Fibroblast of skin of right quadriceps (primary cell): ENCODE measurements at places on chromosomes 2 and 18.

- DNase-seq = no peak
Observed at GRCh38 chr18:59087391-59087790, 52.3 kb upstream of the SEC11C start.

DNA sequence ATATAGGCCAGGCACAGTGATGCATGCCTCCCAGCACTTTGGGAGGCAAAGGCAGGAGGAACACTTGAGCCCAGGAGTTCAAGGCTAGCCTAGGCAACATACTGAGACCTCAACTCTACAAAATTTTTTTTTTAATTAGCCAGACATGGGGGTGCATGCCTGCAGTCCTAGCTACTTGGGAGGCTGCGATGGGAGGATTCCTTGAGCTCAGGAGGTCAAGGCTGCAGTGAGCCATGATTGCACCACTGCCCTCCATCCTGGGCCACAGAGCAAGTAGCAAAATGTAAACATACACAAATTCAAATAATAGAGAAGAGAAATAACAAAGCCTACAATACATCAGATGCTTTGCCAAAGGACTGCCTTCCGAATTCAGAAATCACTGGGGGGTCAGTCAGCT is 7.0 kb upstream of the SP3 start:
- no peak for DNase-seq

- DNase-seq = no peak
Observed at GRCh38 chr2:15678909-15679308, 87.2 kb downstream of the DDX1 start.

- DNase-seq = peak; percentile 35
Observed at GRCh38 chr2:238845583-238846377, 2.1 kb upstream of the TWIST2 start.

GRCh38 chr2:136051001-136051724 is 65.7 kb upstream of the DARS1 start:
- no peak for DNase-seq

DNA sequence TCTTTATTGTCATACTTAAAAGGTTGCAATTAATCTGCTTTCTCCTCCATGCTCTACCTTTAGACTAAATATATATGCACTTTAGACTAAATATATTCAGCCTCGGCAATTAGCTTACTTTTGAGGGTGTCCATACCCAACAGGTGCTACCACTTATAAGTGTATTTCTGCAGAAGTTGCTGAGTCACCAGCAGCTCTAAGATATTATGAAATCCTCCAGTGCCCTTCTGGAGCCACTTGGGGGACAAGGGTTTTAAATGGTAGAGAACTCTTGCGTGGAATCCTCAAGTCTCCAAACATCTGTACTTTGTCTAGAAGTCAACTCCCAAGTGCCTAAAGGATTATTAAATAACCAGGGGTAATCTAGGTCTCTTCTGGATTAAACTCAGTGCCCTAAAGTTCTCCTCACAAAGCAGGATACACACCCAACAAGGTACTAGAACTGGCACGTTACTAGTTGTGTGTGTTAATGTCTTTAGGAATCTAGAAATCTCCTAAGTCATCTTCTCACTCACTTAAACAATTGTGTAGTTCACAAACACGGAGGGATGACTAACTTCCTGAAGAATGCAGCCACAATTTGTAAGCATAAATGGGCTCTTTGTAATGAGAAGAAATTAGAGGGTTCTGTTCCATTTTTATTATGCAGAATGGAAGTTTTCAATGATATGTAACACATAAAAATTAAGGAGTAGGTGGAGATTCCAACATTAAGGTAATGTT is 159.7 kb downstream of the CD226 start:
- peak; percentile 70 for DNase-seq

GRCh38 chr2:121130301-121130850 is 154.6 kb downstream of the TFCP2L1 start:
- no peak for DNase-seq

DNA sequence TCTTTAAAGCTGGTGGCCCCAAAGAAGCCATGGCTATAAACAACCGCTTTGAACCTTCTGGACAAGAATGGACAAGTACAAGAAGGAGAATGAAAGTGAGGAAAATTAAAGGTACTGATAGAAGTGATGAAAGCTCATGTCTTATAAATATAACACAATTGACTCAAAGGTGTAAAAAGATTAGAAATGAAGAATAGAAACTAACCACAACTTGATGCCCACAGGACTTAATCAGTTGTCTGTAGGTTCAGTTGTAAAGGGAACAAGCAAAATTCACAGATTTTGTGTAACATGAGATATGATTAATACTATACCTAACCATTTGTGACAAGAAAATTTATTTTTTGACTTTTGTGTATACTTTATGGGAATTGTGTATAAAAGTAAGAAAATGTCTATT is 135.7 kb downstream of the NUP35 start:
- no peak for DNase-seq

DNA sequence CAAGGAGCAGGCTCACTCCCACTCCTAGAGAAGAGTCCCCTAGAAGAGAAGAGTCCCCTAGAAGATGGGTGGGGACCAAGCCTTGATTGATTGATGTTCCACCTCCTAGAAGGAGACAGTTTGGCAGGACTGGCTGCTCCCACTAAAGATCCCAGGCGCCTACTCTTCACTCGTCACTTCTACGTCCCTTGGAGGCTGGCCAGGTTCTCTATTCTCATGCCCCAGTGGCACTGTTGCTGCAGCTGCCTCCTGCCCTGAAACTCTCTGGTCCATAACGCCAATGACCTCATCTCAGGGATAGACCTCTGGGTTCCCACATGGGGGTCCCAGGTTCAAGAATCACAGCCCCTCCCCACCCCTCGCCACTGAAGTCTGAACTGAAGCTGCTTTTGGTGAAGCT is 2.5 kb upstream of the SP140L start:
- DNase-seq = no peak

DNA sequence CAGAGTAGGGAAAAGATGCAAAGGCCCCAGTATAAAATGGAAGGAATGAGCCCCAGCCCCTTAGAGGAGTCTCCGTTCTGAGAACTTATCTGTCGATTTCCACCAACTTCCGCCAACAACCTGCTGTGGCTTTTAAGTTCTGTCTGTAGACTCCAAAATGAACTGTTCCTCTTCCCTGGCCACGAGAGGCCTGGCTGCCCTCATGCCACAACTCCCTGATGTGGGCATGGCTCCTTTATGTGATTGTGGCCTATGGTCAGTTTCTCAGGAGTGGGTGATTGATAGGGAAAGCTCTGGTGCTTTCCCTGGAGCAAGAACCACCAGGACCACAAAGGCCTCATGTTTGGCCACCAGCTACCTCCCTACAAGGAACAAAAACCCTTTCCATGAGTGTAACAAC is 18.8 kb upstream of the CD207 start:
- no peak for DNase-seq

- peak; percentile 22 for DNase-seq
Observed at GRCh38 chr18:64037812-64038414, 68.0 kb downstream of the SERPINB8 start.

DNA sequence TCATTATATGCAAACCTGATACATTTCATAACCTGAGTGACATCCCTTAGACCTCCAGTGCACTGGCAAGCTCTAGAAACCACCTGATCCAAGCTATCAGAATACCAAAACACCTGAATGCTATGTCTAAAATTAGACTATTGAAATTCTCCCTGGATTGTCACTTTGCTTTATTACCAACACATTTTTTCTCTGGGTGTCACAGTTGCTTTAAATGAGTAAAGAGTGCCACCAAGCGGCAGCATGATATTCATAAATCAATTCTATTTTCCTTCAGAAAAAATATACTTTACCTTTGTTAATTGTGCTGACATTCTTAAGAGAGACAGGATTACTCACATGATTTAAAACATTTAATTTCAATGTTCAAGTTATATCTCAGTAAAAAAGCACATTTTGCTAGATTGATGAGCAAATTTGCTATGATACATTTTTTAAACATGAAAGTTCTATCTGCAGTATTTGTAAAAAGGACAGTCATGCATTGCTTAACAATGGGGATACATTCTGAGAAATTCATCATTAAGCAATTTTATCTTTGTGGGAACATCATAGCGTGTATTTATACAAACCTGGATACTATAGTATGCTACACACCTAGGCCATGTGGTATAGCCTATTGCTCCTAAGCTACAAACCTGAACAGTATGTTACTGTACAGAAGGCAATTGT is 338.4 kb upstream of the SLC39A10 start:
- peak; percentile 52 for DNase-seq

- DNase-seq = no peak
Observed at GRCh38 chr2:173271135-173271534, 83.5 kb upstream of the CDCA7 start.

DNA sequence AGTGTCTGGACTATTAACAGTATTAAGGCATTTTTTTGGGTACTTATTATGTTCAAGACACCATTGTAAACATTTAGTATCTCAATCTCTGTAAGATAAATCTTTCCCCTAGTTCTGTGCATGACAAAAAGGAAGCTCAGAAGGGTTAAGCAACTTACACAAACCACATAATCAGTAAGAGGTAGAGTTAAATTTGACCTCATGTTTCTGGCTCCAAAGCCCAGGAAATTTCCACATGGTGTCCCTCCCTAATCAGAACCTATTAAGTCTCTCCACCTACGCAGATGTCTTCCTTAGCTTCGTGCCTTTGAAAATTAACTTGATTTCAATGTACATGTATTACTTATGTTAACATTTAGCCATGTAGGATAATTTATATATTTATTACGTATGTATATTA is 2.0 kb downstream of the MFSD6 start:
- no peak for DNase-seq

GRCh38 chr2:39778233-39778632 is 825 bp downstream of the THUMPD2 start:
- DNase-seq = no peak

DNA sequence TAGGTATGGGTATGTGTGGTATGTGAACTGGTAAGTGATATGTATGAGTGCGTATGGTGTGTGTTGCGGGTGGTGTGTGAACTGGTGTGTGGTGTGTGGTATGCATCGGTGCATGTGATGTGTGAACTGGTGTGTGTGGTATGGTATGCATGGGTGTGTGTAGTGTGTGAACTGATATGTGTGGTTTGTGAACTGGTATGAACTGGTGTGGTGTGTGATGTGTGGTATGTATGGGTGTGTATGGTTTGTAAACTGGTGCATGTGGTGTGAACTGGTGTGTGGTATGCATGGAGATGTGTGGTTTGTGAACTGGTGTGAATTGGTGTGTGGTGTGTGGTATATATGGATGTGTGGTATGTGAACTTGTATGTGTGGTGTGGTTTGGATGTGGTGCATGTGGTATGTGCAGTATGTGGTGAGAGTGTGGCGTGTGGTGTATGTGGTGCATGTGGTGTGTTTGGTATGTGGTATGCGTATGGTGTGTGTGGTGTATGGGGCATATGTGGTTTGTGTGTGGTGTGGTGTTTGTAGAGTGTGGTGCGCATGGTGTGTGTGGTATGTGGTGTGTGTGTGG is 208.9 kb upstream of the TNP1 start:
- no peak for DNase-seq

- DNase-seq = peak; percentile 38
Observed at GRCh38 chr2:229348128-229348527, 77.0 kb upstream of the PID1 start.

- DNase-seq = peak; percentile 54
Observed at GRCh38 chr2:134244086-134244485, 9.8 kb upstream of the MGAT5 start.

DNA sequence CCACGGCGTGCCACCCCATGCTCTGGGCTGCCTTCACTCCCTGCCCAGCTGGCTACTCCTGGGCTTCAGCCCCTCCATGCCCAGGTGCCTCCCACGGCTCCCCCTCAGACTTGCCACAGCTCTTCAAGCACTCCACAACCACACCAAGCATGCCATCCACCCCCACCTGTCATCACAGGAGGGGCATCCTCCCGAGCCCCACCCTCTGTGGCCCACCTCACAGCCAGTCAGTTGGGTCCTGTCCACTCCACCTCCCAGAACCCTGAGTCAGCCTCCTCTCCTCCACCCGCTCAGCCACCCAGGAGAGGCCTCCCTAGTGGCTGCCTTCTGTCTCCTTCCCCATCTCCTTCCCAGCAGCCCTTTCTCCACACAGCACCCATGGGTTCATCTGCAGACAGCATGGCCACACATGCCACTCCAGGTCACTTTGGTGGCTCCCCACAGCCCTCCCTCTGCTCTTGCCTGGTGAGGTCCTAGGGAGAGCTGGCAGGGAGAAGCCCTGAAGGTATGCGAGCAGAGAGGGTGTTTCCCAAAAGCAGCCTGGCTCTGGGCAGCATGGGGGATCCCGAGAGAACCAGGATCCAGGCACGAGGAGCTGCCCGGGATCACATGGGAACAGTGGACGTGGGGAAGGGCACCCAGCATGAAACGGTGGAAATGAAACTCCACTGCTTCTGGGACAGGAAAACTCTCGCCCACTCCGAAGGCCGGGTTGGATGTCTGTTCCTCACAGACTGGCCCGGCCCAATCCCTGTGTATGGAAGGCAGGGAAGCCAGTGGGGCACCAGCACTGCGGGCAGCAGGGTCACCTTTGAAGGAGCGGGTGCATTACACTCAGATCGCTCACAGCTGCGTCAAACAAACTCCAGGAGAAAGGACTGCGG is 2.7 kb downstream of the LIMS2 start:
- no peak for DNase-seq

DNA sequence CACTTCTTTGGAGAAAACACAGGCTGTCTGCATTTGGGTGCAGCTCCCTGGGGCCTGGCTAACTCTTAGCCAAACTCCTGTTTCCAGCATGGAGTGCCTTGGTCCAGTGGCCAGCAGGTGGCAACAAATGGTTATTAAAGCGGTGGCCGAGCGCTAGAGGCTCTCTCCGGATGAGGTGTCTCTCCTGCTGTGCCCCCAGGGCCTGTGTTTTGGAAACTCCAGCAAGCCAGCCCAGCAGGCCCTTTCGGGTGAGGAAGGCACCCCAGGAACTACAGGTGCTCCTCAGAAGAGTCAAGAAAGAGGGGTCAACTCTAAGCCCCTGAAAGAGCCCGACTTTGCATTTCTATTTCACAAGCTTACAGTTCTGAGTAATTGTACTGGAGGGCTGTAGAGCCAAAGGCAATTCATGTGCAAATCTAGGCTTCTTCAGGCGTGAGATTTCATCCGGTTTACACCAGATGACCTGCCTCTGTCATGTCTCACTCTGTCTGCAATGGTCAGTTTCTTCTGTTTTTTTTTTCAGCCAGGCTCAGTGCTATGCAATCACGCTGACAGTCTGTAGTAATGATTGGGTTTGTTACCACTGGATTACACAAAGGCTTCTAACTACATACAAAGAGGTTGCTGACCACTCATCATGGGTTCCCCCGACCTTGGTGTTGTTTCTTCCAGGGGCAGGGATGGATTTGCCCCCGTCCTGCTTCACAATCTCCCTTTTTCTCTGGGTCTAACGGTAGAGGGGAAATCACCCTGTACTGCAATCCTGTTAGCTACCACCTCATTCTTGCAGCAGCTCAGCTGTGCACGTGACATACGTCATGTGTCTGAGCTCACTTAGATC is 7.6 kb upstream of the CHRNA1 start:
- peak; percentile 81 for DNase-seq

GRCh38 chr2:232447638-232448303 is 8.2 kb upstream of the ALPI start:
- no peak for DNase-seq
